Neural crest cell (in vitro differentiated cells): ENCODE measurements at places on chromosomes 1 and 21. TPM values are rescaled to one million over a fixed set of nuclear protein-coding genes. Genes with fewer than 3 reads are reported as not detected.

The MRPL37 gene
- 96.2 and 97.5 TPM in 2 replicates for total RNA-seq

The CD34 gene
- 0.14 and 0.26 TPM in 2 replicates for total RNA-seq

The CRB1 gene
- 1.8 and 1.9 TPM in 2 replicates for total RNA-seq

The CFAP141 gene
- total RNA-seq, result not detected in 2 replicates

The DMRTA2 gene
- total RNA-seq, result 0.18 TPM in 1 of 2 replicates, not detected in the other

DNA sequence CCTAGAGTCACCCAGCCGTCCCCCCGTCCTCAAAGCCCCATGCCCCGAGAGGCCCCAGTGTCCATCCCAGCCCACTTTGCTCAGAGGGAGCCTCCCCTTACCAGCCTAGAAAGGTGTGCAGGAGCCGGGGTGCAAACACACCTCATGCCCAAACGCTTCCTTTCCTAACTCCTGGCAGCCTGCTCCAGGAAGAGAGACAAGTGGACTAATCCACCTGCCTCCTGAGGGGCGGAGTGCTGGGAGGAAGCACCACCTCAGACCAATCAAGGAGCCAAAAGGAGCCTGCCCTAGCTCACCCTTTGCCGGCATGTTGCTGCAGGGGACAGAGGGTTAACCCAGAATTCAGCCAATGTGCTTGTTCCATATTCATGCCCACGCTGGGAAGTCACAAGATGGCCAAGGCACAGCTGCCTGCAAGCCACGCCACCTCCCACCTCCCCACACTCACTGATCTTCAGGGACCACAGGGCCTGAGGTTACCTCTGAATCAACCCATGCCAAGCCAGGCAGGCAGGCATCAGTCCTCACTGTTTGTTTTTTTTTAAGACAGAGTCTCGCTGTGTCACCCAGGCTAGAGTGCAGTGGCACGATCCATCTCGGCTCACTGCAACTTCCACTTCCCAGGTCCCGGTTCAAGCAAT is 27.8 kb downstream of the PLEKHA6 start:
- DNase-seq, result no peak

DNA sequence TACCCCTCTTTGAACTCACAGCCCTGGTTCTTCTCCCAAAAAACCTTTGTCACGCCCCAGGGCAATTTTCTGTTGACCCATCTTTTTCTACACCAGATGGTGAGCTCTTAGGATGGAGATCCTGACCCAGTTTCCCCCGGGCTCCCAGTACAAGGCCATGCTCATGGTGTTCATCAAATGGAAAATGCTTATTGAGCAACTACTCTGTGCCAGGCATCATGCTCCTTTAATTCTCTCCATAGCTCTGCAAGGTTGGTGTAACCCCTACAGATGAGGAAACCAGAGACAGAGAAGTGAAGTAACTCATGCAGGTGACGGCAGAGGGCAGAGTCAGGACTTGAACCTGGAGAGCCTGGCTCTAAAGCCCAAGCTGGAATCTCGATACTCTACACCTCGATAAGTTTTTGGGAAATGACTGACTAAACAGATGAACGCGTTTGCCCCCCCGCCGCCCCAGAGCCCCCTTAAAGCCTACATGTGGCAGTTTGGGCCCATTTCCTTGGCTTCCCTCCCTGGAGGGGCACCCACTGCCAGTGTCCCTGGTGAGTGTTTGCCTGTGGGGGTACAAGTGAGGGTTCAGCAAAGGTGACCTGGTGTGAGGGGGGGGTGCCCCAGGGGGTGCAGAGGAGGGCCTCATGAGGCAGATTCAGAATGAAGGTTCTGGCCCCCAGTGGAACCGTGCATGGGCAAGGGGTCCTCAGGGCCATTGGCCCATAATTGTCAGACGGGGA is 30.2 kb upstream of the RUNX3 start:
- no peak for DNase-seq

- no peak for DNase-seq
Observed at GRCh38 chr1:30905403-30905802, 3.2 kb downstream of the SDC3 start.

GRCh38 chr1:54218883-54219687 is 19.1 kb downstream of the MRPL37 start:
- DNase-seq, result no peak

GRCh38 chr1:29602203-29602602 is 365.9 kb downstream of the PTPRU start:
- DNase-seq, result no peak

- DNase-seq, result peak; percentile 61
Observed at GRCh38 chr1:168136709-168137514, at the start of gene GPR161. GPR161 (minus strand) TSS chr1:168136930; CDS start chr1:168104850, 32,080 bp downstream.

DNA sequence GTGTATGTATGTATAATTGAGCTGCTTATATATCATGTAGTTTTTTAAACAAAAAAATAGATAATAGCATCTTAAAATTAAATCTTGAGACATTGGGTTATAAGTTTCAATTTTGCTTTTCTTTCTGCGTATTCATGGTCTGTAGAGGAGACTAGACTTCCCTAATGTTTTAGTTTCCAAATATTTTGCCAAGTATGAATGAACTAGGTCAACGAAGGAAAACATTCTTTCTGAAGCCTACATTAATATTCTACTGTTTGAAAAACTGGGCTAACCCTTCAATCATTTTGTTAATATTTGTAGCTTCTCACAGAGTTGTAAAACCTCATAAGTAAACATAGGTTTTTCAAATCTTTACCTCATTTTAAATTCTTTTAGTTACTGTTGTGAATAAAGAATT is 592.7 kb downstream of the USP25 start:
- no peak for DNase-seq
